ENCODE measurements at places on chromosomes 3 and 15. TPM values are rescaled to one million over a fixed set of nuclear protein-coding genes. Genes with fewer than 3 reads are reported as not detected.

- no peak overlapping the region for H3K27ac ChIP-seq
- H3K27me3 ChIP-seq, result peaks cover 20% of the 10 kb centered on the region
- no peaks in the 10 kb centered on the region for H3K4me1 ChIP-seq
- H3K4me3 ChIP-seq, result no peak overlapping the region
Measured at GRCh38 chr3:115651087-115651486, 27.8 kb downstream of the GAP43 start.

The GASK1A gene
- 1.6 TPM for total RNA-seq

The TMEM266 gene
- not detected for total RNA-seq

The PRSS50 gene
- not detected for total RNA-seq

The EOGT gene
- 21.0 TPM for total RNA-seq

The REC114 gene
- not detected for total RNA-seq

The GOLGA6A gene
- total RNA-seq, result not detected

Measured in Calu3 (cell line).